Ureter (tissue), 1 donor: ENCODE measurements at places on chromosomes 4 and X. TPM values are rescaled to one million over a fixed set of nuclear protein-coding genes. Genes with fewer than 3 reads are reported as not detected.

Gene KLHL34
- total RNA-seq = not detected

Gene ATP2B3
- total RNA-seq = not detected

Gene ZDHHC15
- 1.8 TPM for total RNA-seq

Gene SOD3
- total RNA-seq = 46.0 TPM

Gene HTN3
- total RNA-seq = not detected

Gene PCDH18
- 13.7 TPM for total RNA-seq

Gene ZNF595
- 33.8 TPM for total RNA-seq

Gene RPL39
- total RNA-seq = 1,906 TPM

Gene HPSE
- total RNA-seq = 1.1 TPM

Gene GAB3
- 4.2 TPM for total RNA-seq

Gene AFM
- total RNA-seq = not detected

Gene CHRDL1
- 34.7 TPM for total RNA-seq

Gene HS3ST1
- total RNA-seq = 9.8 TPM

Gene H2BW2
- total RNA-seq = 0.26 TPM

Gene TMEM154
- total RNA-seq = 86.5 TPM

Gene HTT
- total RNA-seq = 109 TPM

Gene SMIM10
- 8.4 TPM for total RNA-seq

Gene ADH7
- total RNA-seq = not detected

Gene PAGE2B
- not detected for total RNA-seq

Gene GPR173
- 7.6 TPM for total RNA-seq

Gene GPC4
- 8.0 TPM for total RNA-seq

Gene DCLK2
- total RNA-seq = 9.6 TPM

Gene FHIP1A
- 25.0 TPM for total RNA-seq

Gene DCAF4L1
- total RNA-seq = 0.36 TPM

Gene FAM114A1
- 43.2 TPM for total RNA-seq

Gene MGAT4D
- not detected for total RNA-seq

Gene TCEAL7
- 7.9 TPM for total RNA-seq

Gene CXCL8
- 0.44 TPM for total RNA-seq

Gene HSD17B13
- 0.31 TPM for total RNA-seq

Gene PPP1R2C
- not detected for total RNA-seq

Gene PQBP1
- total RNA-seq = 65.1 TPM

Gene CISD2
- 18.2 TPM for total RNA-seq

Gene PDCL2
- not detected for total RNA-seq

Gene GABRA4
- not detected for total RNA-seq

Gene TBX22
- total RNA-seq = 0.18 TPM

Gene EMCN
- total RNA-seq = 61.7 TPM

Gene CPZ
- 7.4 TPM for total RNA-seq

Gene NDUFC1
- total RNA-seq = 59.8 TPM

Gene GAGE1
- not detected for total RNA-seq

Gene ATP1B4
- not detected for total RNA-seq

Gene CXCR3
- total RNA-seq = 0.89 TPM

Gene TMEM35A
- total RNA-seq = 11.5 TPM

Gene NHS
- total RNA-seq = 17.4 TPM

Gene DUSP21
- total RNA-seq = not detected
